ENCODE measurements at places on chromosomes 2 and 18.

GRCh38 chr2:198374375-198375082 lies 570.1 kb downstream of the PLCL1 start:
- DNase-seq: peak; percentile 43

- no peak for DNase-seq
These were observed 30.7 kb upstream of the LINC00305 start for GRCh38 chr18:64179556-64180080.

- DNase-seq: no peak
These were observed 117.9 kb downstream of the KCNH7 start for GRCh38 chr2:162720559-162721271.

- no peak for DNase-seq
These were observed 83.0 kb upstream of the ATG16L1 start for GRCh38 chr2:233168445-233168844.

DNA sequence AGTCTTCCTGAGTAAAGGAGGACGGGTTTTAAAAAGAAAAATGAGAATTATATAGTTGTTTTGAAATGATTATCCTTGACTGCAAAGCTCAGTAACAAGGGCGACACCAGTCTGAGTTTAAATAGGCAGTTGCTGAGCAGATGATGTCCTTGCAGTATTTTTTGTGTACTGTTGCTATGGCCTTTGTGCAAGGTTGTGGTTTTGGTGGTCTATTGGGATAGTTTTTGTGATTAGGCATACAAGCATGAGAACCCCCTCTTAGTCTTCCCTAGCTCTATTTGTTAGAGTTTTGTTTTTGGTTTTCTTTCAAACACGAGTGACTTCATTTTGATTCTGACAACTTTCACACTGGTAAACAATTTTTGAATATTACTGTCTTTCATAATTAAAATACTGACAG lies 64.1 kb downstream of the TAF4B start:
- DNase-seq: no peak

DNA sequence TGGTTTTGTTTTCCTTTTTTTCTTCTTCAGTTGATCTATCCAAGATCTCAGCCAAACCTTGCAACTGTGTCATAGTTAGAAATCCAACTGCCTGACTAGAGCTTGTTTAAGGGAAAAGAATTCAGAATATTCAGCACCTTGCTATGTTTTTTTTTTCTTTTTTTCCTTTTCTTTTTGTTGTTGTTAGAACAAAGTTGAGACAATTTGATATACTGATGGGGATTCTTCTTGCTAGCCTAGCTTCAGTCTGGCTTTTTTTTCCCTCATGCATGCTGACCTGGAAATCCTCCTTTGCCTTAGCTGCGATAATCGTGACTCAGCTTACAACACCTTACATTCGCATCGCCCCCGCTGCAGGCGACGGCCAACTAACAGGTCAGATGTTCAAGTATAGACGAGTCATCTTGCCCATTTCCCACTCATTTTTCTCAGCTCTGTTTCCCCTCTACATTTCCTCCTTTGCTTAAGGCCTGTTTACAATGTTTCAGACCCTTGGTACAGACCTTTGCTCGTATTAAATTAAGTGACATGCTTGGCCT lies 487.2 kb upstream of the RAB12 start:
- DNase-seq: no peak

DNA sequence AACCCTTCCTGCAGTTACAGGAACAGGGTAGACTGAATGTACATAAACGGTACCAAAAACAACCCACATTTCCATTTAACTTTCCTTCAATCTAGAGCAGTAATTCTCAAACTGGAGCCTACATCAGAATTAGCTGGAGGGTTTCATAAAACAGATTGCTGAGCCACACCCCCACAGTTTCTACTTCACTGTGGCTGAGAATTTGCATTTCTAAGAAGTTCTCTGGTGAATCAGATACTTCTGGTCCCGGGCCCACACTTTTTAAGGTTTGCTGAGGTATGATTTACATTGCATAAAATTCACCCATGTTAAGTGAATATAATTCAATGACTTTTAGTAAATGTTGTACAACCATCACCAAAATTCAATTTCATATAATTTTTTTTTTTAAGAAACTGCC lies 113.7 kb downstream of the SRBD1 start:
- no peak for DNase-seq

GRCh38 chr2:201696151-201696659 lies 2.2 kb downstream of the MPP4 start:
- no peak for DNase-seq

GRCh38 chr2:181902625-181903024 lies 11.1 kb downstream of the ITPRID2 start:
- DNase-seq: no peak

DNA sequence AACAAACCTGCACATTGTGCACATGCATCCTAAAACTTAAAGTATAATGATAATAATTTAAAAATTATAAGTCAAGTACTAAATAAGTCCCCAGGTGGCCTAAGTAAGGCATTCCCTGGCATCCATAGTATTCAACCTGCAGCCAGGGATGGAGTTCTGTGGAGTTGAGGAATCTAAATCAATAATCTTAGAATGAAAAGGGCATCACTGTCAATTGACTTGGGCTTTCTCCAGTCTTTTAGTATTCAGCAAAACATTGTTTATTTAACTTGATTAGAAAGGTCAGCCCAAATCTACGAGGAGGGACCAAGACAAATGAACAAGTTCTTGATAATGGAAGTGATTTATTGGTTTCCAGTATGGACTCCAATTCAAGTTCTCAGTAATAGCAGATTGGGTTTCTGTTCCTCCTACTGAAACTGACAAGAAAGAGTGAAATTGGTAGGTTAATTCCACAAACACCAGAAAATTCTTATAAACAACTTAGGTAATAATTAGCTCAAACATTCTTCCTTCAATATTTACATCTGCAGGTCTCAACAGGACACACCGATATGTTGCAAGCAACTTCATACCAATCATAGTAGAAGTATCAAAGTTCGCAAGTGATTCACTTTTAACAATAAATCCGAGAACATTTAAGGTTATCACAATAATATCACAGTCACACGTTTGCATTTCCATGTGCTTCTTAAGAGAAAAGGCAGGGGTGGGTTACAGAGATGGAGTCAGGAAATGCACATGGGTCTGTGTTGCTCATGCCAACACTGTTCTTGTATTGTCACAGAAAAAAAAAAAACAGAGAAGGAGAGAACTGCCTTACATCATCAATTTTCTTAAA lies 51.7 kb upstream of the EHBP1 start:
- DNase-seq: no peak

DNA sequence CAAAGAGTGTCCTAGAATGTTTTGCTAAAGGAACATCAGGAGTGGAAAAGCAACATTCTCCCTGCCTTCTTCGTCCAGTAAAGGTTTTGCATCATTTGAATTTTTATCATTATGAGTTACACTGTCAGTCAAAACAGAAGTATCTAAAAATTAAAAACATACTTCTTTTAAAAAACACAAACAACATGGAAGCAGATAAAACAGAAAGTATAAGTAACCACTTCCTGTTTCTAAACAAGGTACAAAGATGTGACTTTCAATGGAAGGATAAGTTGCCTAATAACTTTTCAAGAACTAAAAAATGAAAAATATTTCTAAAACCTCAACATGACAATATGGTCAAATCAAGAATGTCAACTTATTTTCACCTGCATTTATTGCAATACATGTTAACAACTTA lies 158.2 kb downstream of the STK39 start:
- no peak for DNase-seq

GRCh38 chr2:205800773-205801172 lies 118.5 kb downstream of the NRP2 start:
- DNase-seq: no peak

GRCh38 chr2:159209341-159210306 lies 76.9 kb downstream of the WDSUB1 start:
- DNase-seq: no peak

- DNase-seq: no peak
These were observed 153.8 kb upstream of the HNRNPA3 start for GRCh38 chr2:177058747-177059146.

DNA sequence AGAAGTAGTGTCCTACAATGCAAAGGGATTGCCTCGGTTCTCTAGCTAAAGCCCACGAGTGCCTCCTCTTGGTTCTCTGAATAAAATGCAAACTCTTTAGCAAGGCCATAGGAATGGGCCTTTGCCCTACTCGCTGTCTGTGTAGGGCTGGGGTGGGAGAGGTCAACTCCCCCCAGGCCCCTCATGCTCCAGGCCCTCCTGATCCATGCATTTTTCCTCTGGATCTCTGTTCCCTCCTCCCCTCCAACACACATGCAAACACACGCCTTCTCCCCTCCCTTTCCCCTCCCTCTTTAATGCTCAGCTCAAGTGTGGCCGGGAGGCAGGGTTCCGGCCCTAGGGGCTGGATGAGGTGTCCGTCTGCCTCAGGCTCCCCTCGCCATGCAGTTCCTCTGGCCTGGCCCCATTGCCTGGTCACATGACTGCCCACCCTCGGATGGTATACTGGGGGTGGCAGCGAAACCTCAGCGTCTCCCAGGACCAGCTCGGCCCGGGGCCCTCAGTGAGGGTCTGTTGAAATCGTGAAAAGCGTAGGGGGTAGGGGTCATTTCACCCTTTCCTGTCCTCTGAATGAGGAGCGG lies 14.9 kb upstream of the KLF11 start:
- DNase-seq: no peak

DNA sequence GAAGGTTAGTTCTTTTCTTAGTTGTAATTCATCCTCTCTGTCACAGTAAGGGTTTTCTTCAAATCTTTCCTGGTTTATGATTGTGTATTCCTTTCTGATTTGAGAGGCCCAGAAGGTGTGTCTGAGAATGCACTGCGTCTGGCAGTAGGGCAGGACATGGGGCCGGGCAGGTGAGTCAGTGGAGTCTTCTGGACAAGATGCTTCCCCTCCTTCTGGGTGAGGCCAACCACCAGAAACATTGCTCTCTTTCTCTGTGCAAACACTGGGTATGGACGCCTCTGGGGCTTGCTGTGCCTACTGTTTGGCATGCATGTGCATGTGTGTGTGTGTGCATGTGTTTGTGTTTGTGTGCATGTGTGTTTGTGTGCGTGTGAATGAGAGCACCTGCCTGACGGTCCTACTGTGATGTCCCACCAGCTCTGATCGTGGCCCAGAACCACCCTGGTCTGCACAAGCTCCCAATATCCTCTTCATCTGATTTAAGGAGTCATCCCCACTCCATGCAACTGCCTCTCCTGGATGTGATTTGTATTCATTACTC lies 93.2 kb upstream of the DLX2 start:
- DNase-seq: no peak

- no peak for DNase-seq
These were observed 16.1 kb downstream of the TPGS2 start for GRCh38 chr18:36812678-36813077.

GRCh38 chr2:9212010-9212635 lies 5.5 kb downstream of the ASAP2 start:
- DNase-seq: no peak

DNA sequence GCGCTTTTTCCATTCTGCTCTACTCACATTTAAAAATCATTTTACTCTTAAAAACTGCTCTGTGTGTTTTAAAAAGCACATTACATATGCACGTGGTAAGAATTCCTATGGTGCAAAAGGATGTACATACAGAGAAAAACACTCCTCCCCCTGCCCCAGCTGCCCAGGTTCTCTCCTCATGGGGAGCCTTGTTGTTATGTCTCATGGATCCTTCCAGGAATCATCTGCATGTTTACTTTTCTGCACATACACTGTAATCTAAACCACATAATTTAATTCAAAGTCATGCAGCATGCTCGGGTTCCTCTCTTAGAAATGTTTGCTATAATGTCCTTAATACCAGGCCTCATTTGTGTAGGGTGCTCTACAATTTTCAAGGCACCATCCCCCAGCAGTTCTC lies 243.3 kb downstream of the LOXHD1 start:
- no peak for DNase-seq

GRCh38 chr2:44767691-44768090 lies 173.8 kb upstream of the SIX3 start:
- DNase-seq: no peak

DNA sequence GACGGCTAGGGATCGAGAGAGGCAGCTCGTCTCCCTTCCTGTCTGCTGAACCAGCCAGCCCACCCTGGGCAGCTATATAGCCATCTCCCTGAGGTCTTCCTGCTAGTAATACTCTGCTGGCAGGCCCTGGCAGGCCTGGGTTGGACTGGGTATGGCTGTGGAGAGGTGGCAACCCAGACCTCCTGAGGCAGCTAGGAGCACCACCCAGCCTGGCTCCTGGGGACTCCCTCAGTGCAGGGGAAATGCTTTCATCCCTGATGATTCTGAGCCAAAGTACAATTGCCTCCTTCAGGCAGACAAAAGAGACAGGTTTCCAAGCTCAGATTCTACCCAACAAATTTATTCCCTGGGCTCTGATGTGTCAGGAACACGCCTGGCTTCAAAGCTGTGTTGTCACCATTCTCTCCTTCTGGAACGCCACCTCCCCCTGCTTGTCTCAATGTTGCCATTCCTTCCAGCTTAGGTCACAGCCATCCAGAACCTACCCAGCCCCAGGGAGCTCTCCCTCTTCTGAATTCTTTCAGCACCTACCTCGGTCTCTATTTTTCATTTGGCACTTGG lies 4.7 kb upstream of the DNAJB2 start:
- peak; percentile 70 for DNase-seq

DNA sequence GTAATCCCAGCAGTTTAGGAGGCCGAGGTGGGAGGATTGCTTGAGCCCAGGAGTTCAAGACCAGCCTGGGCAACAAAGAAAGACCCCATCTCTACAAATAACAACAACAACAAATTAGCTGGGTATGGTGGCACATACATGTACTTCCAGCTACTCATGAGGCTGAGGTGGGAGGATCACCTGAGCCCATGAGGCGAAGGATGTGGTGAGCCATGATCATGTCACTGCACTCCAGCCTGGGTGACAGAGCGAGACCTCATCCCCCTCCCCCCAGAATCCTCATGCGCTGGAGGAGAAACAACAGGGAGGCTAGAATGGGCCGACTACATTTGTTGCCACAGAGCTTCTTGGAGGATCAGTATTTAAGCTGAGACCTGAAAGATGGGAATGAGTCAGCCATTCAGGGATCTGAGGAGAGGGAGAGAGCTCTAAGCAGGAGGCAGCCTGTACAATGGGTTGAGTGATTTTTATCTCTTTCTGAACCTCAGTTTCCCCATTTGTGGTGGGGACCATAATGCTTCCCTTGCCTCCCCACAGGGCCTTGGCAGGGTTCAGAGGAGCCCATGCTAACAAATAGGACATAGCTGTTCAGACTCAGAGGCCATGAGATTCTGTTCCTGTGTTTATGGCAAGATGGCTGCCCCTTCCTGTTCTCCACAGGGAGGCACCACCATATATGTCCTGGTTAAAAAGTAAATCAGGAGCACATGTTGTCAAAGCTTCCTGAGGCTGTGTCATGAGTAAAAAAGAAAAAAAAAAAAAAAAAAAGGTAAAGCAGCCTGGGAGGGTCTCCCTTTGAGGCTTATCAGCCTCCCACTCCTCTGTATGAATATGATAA lies 131.4 kb upstream of the HAAO start:
- no peak for DNase-seq

- peak; percentile 36 for DNase-seq
These were observed 127.2 kb upstream of the EML6 start for GRCh38 chr2:54595999-54596902.
